NCI-H146 (cell line): ENCODE measurements at places on chromosomes 12 and 14.
A peak's percentile ranks its signal among the peaks of the same experiment; 100 is the strongest.

DNA sequence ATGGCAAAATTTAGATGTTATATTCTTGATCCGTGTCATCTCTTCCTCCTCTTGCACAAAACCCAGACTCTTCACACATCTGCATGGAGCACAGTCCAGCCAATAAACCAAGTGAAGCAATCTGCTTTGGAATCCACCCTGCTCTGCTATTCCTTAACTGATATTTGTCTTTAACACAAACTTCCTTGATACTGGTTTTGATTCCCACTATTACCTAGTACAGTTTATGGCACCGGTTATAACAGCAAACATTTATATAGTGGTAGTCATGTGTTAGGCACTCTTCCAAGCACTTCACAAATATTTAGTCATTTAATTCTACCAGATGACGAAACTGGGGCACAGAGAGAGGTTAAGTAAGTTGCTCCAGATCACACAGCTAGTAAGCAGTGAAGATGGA lies 12.5 kb downstream of the STYK1 start:
- no peak for DNase-seq

GRCh38 chr12:18556161-18556560 lies 181.7 kb downstream of the PLCZ1 start:
- no peak for DNase-seq

DNA sequence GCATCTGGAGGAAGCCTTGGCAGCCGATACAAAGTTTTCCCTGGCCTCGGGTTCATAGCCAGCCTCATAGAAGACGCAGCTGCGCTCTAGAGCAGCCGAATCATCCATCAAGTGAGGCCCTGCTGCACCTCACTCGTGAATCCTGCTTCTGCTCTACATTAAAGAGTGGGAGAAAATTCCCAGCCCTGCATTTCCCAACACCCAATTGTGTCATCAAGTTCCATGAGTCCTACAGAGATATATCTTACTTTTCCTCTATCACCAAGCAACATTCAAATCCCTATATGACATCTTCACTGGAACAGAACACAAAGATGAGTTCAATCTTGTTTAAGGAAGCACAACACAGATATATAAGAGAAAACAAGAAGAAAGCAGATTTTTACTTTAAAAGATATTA lies 139.3 kb downstream of the TTC7B start:
- no peak for DNase-seq

- DNase-seq: no peak
Measured at GRCh38 chr12:115657081-115658013, 620.1 kb downstream of the MED13L start.

DNA sequence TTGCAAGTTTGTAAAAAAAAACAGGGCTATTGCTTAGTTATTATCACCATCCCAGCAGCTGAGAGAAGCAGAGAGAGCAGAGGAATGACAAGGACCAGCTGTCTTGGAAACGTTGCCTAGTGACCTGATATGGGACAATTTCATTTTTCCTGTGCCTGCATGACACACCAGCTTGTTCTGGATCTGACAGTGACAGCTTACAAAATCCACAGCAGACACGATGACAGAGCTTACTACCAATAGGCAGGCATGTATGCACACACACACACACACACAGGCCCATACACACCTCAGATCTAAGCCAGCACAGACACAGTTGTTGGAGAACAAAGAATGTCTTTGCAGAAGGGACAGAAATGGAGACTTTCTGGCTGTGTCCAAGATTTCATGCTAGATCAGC lies 25.4 kb downstream of the HSPB8 start:
- no peak for DNase-seq

DNA sequence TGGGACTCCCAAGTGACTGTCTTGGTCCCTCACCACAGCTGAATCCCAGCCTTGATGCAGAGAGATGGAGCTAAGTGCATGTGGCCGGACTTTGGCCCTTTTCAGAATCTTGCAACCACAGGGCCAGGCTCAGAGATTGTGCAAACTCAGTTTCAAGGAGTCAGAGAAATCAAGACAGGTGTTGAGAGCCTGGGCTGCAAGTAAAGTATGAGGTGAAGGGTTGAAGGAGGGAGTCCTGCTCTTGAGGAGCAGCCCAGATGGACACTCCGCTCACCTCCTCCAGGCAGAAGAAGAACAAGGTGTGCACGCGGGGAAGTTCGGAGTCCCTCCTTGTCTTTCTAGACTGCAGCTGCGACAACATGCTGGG lies 6.3 kb upstream of the BMP4 start:
- DNase-seq: no peak

DNA sequence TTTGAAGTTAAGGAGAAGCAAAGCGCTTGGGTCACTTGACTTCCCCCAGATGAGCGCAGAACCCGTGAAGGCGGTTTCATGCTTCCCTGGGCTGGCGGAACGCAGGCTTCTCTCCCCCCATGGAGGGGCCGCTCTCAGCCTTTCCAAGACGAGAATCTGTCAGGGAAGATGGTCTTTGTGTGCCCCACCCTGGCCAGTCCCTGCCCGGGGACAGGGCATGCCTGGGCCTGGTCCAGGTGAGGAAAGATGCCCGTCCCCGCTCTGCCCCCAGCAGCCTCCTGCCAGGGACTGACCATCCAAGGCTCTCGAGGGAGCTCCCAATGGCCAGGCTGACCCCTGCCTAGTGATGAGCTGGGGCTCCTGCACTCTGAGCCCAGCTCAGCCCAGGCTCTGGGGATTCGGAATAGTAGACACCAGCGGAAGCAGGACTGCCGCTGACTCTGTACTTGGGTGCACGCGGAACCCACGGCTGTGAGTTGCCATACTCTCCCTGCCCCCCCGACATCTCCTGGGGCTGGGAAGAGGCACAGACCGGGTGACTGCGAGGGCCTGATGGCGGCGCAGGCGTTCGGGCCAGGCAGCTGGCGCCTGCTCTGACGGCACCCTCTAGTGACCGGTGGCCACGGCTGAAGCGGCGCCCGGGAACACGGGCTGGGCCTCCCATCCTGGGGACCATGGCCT lies 142.2 kb upstream of the FKBP4 start:
- DNase-seq: no peak

GRCh38 chr12:92292016-92292415 lies 146.4 kb upstream of the BTG1 start:
- no peak for DNase-seq

DNA sequence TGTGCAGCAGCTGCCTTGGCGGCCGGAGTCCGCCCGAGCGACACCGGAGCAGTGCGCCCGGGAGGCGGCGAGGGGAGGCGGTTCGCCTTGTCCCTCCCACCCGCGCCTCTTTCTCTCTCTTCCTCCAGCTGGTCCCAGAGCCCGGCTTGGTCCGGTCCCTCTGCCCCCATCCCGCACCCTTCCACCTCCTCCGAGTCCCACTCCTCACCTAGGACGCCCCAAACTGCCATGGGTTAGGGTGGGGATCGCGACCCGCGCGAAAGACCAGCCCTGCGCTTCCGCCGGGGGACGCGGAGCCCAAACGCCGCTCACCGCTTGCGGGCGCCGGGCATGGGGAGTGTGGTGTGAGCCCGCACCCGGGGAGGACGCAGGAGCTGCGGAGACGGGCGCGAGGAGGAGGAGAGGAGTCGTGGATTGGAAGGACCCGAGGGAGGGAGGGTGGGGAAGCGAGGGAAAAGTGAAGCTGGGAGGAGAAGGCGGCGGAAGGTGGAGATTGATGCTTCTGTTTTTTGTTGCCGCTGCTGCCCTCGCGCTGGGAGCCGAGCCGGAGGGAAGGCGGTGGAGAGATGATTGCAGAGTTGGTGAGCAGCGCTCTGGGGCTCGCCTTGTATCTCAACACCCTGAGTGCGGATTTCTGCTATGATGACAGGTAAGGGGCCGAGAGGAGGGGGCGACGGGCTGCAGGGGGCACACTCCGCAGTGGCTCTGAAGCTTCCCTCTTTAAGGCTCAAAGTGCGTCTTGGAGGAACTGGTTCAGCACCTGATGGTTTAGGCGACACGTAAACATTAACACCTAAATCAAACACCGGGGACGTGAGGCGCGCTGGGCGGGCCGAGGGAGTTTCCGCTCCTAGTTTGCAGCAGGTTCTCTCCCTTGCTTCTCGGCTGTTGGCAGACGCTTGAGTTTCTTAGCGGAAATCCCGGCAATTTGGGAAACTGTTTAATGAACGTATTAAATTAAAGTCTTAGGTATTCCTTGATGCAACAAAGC lies 610 bp downstream of the TMTC2 start:
- DNase-seq: peak; percentile 76

DNA sequence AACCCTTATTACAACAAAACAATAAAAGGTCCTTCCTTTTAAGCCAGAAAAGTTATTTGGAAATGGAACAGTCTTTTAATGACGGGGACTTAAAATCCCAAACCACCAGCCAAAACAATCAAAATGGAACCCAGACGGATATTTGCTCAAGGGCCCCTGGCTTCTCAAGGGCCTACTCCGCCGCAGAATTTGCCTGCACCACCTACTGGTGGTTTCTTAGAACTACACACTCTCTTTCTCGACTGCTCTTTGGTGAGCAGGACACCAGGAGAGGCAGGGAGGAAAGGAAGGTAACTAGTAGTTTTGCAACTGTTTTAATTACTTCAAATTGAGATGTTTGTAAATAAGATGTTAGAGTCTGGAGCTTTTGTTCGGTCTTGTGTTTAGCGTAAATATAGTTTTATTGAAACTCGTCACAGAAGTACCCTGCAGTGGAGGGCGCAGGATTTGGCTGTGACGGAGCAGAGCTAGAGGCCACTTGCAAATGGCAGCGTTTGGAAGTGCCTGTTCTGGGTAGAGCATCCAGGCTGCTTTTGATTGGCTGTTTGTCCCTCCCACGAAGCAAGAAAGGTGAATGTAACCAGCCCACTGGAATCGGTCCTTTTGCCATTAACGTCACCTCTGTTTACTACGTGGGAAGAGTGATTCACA lies 238.5 kb downstream of the CACNA1C start:
- DNase-seq: peak; percentile 12

DNA sequence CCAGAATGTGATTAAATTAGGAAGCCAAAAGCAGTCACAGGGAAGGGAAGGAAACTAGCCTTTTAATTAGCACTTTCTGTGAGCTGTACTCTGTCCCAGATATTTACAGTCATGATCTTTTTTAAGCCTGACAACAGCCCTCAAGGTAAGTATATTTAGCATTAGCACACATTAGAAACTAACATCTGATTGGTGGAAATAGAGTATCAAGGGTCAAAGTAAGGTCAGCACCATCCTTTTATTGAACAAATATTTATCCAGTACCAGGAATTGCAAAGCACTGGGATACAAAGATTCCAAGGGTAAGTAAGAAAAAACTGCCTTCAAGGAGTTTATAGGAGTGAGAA lies 28.2 kb downstream of the RPGRIP1 start:
- DNase-seq: peak; percentile 33

DNA sequence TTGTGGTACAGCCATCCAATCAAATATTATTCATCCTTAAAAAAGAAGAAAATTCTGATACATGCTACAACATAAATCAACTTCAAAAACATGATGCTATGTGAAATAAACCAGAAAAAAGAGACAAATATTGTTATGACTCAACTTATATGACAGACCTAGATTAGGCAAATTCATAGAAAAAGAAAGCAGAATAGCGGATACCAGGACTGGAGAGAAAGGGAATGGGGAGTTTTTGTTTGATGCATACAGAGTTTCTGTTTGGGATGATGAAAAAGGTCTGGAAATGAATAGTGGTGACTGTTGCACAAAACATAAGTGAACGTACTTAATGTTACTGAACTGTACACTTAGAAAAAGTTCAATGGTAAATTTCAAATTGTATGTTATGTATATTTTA lies 82.3 kb downstream of the SPPL3 start:
- no peak for DNase-seq

DNA sequence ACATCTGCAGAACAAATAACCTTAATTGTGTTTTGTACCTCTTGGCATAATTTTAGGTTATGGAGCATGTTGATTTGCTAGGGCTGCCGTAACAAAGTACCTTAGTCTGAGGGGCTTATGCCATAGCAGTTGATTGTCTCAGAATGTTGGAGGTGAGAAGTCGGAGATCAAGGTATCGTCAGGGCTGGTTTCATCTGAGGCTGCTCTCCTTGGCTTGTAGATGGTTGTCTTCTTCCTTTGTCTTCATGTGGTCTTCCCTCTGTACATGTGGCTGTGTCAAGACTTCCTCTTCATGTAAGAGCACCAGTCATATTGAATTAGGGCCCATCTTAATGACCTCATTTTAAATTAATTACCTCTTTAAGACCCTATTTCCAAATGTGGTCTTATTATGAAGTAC lies 64.4 kb upstream of the PTHLH start:
- no peak for DNase-seq

DNA sequence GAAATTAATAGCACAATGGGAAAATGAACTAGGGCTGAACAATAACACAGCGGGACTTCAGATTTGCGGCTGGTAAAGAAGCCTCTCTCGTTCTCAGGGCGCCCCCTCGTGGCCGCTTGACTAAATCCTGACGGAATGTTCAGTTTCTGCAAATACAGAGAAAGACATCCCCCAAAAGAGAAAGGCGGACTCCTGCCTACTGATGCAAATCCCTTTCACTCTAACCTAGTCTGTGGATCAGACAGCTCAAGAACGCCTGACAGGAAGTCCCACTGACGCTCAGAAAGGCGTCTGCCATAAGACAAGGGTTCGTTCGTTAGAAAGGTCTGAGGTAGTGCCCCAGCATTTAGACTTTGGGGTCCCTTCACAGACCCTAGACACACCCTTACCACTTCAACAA lies 2.5 kb downstream of the NUAK1 start:
- DNase-seq: peak; percentile 78

DNA sequence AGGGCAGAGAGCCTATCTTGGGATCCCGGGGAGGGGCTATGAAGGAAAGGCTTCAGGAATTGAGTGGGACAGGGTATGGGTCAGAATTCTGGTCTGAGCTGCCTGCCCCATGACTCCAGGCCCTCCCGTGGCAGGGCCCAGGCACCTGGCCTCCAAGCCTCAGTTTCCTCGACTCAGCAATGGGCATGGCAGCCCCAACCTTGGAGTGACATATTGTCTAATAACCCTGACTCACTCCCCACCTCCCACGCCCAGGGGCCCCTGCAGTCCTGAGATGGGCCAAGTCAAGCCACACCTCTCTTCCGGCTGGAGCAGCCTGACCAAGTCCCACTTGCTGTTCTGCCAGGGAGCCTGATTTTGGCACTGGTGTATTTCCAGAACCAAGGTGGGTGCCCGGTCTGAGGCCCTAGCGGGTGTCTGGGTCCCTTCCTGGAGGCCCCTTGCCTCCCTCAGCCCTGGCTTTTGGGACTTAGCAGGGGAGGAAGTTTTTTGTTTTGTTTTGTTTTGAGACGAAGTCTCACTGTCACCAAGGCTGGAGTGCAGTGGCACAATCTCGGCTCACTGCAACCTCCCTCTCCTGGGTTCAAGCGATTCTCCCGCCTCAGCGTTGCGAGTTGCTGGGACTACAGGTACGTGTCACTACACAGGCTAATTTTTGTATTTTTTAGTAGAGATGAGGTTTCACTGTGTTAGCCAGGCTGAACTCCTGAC lies 40.3 kb upstream of the RCOR1 start:
- no peak for DNase-seq

- DNase-seq: no peak
Measured at GRCh38 chr14:98752660-98753059, 519.3 kb downstream of the BCL11B start.
